Fibroblast of pulmonary artery (primary cell): ENCODE measurements at places on chromosomes 7 and 10.

DNA sequence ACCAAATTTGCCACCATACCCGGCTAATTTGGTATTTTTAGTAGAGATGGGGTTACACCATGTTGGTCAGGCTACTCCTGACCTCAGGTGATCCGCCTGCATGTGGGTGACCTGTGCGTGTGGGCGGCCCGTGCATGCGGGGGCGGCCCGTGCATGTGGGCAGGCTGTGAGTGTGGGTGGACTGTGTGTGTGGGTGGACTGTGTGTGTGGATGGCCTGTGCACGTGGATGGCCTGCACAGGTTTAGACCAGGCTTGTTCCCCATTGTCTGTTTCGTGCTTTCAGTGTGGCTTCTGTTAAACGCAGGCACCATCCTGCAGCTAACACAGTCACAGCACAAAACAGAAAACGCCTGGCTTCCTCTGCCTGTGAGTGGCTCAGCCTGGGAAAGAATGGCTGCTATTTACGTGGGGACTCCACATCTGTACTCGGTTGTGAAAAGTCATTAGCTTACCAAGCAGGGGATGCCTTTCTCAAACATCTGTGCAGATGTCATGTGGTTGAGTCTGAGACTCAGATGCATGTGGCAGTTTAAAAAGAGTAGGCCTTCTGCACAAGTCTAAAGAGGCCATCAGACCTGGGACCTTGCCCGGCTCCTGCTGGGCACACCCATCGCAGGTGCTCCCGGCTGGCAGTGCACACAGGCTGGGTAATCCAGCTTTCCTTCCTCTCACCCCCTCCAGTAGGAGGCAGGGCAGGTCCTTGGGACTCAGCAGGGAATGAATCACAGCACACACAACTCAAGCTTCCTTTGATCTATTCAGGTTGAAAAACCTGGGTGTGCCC, 91.6 kb downstream of the COBL start:
- DNase-seq: no peak

DNA sequence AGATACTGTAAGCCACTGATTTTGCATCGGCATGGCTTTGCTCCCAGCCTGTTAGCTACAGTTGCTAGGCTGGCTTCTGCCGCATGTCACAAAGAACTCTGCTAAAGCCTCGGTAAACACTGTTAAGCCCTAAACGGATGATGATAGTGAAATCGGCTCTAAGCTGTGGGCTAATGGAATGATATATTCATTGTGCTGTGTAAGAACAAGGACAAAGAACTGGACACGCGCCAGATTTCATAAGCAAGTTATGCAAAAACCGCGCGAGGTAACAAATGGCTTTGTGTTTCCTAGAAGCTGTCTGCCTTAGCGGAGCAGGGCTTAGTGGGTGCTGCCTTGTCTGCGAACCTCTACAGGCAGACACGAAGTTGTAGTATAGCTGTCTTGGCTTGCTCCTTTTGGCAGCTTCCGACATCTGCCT, 331.3 kb upstream of the COBL start:
- DNase-seq: peak; percentile 10

- no peak for DNase-seq
Observed at GRCh38 chr10:103931603-103932002, 13.6 kb upstream of the STN1 start.

GRCh38 chr10:37488792-37489657, 363.6 kb downstream of the ANKRD30A start:
- no peak for DNase-seq

DNA sequence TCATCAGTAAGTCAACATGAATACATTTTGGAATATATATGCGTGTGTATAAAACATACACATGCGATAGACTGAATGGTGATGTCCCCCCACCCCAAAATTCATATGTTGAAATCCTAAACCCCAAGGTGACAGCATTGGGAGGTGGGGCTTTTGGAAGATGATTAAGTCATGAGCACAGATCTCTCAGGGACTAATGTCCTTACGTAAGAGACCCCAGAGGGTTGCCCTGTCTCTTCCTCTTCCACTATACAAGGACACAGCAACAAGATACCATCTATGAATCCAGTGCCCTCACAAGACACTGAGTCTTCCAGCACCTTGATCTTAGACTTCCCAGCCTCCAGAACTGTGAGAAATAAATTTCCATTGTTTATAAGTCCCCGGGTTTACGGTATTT, 22.5 kb downstream of the DRGX start:
- no peak for DNase-seq

GRCh38 chr7:442457-442856, 77.2 kb downstream of the PDGFA start:
- no peak for DNase-seq

DNA sequence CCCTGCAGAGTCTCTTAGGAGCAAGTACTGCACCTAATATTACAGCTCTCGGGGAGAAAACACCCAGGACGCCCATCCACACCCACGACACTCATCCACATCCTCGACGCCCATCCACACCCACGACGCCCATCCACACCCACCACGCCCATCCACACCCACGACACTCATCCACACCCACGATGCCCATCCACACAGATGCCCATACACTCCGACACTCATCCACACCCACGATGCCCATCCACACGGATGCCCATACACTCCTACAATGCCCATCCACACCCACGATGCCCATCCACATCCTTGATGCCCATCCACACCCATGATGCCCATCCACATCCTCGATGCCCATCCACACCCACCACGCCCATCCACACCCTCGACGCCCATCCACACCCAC, 503.1 kb downstream of the PTPRN2 start:
- no peak for DNase-seq

DNA sequence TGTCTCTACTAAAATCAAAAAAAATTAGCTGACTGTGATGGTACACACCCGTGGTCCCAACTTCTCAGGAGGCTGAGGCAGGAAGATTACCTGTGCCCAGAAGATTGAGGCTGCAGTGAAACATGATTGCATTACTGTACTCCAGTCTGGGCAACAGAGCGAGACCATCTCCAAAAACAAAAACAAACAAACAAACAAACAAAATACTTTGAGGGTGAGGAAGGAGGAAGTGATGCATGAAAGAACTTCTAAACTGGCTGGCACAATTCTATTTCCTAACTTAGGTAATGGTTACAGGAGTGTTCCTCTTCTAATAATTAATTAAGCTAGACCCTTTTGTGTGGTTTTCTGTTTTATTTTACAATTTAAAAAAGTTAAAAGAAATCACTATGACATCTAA, 15.5 kb downstream of the WAPL start:
- no peak for DNase-seq

DNA sequence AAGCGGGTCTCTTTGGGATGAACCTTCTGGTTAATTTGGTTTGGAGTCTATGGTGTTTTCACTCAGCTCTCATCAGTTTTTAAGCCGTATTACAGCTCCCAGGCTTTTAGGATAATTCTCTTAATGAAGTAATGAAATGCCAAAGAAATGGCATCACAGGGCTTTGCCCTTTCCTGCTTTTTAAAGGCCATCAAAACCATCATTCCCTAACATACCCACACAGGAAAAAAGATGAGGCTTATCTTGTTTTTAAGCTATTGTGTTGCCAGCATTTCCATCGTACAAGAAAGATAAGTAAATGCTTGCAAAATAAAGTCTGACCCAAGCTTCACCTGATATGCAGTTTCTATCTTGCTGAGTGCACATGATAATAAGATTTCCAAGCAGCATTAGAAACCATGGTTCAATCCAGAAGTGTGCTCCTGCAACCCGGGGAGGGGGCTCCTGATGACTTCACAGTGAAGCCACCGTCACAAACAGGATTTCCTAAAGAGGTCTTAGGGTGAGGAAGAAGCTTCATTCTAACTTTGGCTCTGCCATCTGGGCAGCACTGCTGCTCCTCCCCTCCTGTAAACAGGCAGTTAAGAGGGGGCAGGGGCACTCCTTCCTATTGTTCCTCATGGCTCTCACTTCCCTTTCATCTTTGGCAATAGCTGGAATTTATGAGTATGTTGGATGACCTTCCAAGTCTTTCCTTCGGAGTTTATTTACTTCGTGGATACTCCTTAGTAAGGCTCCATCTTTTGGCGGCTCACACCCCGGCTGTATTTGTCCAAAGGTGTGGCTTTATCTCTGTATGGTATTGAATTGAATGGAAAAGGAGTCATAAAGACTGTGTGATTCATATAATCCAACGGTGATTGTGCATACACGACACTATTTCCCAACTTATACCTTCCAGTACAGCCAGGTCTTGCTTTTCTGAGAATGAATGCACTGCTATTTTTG, 55.2 kb upstream of the FAM133B start:
- peak; percentile 71 for DNase-seq

- DNase-seq: no peak
Observed at GRCh38 chr10:70596860-70597809, 5.4 kb downstream of the PRF1 start.

GRCh38 chr10:110192552-110192951, 14.9 kb upstream of the MXI1 start:
- no peak for DNase-seq

GRCh38 chr7:71851776-71852498, 560.2 kb downstream of the CALN1 start:
- DNase-seq: no peak

- DNase-seq: peak; percentile 62
Observed at GRCh38 chr10:23448802-23449570, 10.1 kb downstream of the OTUD1 start.

- no peak for DNase-seq
Observed at GRCh38 chr10:132522521-132523411, 14.8 kb upstream of the INPP5A start.

- DNase-seq: no peak
Observed at GRCh38 chr7:23205577-23205908, 23.7 kb downstream of the NUP42 start.

DNA sequence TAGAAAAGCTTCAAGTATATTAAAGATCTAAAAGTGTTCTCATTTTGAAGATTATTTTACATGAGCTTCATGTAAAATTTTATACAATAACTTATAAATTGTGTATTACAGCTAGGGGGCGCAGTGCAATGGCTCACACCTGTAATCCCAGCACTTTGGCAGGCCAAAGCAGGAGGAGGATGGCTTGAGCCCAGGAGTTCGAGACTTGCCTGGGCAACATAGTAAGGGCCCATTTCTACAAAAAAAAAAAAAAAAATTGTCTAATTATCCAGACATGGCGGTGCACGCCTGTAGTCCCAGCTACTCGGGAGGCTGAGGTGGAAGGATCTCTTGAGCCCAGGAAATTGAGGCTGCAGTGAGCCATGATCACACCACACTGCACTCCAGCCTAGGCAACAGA, 16.6 kb downstream of the ACBD5 start:
- DNase-seq: peak; percentile 62

DNA sequence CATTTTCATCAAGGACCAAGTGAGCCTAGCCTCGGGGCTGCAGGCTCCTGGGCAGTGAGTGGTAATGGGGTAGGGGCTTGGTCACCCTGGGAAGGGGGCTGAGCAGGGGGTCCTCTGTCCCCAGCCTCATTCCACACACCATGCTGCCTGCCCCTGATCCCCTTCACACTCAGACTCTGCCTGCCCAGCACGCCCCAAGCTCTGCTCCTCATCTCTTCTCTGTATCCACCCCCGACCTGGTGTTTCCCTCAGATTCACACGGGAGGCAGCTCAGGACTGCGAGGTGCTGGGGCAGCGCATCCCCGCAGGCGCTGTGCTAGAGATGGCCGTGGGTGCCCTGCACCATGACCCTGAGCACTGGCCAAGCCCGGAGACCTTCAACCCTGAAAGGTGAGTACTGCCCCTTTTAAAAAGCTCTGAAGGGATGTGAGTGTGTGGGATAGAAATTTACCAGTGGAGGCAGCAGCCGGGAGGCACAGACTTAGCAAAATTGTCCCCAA, 47.2 kb downstream of the PARP12 start:
- no peak for DNase-seq

DNA sequence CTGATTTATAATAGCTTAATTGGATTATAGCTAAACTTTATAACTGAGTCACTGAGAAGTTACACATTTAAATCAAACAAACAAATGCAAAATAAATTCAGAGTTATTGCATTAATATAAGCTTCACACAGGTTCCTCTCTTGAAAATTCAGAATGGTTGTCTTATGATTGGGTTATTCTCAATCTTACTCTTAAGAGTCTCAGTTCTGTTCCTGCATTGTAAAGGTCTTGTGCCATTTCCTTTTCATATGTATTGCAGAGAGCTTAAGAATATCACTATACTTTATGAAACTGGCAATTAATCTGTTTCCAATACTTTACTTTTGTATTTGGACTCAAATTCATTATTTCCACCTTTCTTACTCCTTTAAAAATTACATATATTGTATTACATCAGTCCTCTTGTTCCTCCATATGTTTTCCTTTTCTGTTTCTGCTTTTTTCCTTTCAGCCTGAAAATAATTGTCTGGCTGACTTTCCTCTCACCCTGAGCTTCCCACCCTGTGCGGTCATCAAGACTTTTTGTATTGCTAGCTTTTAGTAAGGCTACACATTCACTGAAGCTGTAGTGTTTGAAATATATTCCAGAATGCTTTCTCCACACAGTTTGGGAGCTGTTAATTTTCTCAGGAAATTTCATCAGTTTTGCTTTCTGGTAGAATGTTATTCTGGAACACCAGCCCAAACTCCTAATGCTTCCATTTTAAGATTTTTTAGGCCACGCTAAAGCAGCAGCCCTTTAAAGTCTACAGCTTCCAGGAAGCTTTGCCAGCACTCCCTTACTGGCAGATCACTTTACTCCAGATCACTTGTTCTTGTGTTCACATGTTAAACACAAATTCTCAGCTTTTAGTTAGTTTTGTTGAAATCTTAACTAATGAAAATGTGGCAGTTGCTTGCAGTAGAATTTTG, 139.4 kb downstream of the KCND2 start:
- no peak for DNase-seq

DNA sequence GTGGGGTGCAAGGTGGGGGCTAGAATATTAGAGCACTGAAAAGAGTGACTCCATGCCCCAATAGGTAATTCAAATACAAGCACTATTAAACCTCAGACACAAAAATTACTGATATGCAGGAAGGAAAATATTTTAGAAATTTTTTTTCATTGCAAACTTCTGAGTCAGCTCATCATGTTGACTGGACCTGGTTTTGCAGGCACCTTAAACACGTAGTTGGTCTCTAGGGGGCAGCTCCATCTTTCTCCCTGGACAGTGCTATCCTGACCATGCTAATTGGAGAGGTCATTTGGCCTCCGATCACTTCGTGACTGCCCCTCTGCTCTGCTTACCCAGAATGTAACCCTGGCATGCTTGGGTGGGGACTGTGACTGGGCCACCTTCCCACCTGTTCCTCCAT, 368.4 kb upstream of the MKI67 start:
- no peak for DNase-seq

- DNase-seq: peak; percentile 61
Observed at GRCh38 chr10:103637927-103638557, 144.5 kb downstream of the NEURL1 start.

- no peak for DNase-seq
Observed at GRCh38 chr10:92530891-92531535, 42.9 kb downstream of the IDE start.

DNA sequence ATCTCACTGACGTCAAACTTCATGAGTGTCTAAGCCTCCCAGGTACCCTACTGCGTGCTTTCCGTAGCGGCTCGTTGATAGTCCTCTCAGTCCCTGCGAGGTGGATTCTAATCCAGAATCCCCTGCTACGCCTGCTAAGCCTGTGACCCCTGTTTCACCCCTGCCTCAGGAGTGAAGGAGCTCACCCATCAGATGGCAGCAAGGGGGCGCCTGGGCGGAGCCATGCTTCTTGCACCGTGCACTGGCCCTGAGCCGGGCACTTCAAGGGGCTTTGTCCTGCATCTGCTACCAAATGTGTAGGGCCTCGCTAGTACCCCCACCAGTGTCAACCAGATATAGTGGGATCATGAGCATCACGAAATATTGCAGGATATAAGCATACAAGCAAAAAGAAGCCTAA, 918 bp upstream of the STRA8 start:
- DNase-seq: no peak

- peak; percentile 47 for DNase-seq
Observed at GRCh38 chr7:142438235-142438922, 180.5 kb upstream of the PRSS58 start.
